ENCODE measurements at places on chromosomes 6 and 20. TPM values are rescaled to one million over a fixed set of nuclear protein-coding genes. Genes with fewer than 3 reads are reported as not detected.

DNA sequence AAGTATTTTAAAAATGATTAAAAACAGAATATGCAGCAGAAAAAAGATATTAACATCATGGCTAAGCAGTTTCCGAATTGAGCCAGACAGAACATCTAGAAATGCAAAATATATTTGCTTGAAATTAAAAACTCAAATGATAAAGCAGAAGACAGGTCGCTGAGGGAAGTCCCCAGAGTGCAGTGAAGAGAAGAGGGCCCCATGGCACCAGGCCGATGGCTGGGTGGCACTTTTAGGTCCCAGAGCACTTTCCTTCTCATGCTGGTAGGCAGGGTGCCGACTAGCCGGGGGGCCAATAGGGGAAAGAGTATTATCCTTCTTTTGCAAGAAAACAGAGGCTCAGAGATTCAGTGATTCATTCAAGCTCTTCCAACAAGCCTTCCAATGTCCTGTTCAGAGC is 58.9 kb downstream of the MYH7B start:
- H3K4me3 ChIP-seq = no peak overlapping the region
- no peaks in the 10 kb centered on the region for H3K27me3 ChIP-seq
- DNase-seq = no peak
- H3K36me3 ChIP-seq = peaks cover 99% of the 10 kb centered on the region
- H3K27ac ChIP-seq = no peak overlapping the region

DNA sequence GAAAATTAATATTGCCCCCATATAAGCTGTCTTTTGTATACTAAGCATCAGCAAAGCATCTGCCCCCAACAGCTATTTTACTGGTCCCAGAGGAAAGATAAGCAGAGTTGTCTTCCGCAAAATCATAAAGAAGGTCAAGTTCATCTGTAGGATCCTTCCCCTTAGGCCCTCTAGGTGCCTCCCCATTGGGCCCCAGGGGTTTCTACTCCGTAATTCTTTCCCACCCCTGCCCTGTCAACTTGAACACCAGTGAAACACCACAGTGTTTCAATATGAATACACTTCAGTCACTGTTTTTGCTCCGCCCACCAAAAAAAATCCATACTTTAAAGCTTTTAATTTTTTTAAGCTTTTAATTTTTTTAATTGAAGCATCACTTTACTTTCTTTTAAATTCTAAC is 159.2 kb downstream of the ATXN1 start:
- no peak for DNase-seq
- no peaks in the 10 kb centered on the region for H3K4me1 ChIP-seq
- no peak overlapping the region for H3K27ac ChIP-seq
- no peaks in the 10 kb centered on the region for H3K27me3 ChIP-seq
- H3K4me3 ChIP-seq = no peak overlapping the region
- no peaks in the 10 kb centered on the region for H3K36me3 ChIP-seq

DNA sequence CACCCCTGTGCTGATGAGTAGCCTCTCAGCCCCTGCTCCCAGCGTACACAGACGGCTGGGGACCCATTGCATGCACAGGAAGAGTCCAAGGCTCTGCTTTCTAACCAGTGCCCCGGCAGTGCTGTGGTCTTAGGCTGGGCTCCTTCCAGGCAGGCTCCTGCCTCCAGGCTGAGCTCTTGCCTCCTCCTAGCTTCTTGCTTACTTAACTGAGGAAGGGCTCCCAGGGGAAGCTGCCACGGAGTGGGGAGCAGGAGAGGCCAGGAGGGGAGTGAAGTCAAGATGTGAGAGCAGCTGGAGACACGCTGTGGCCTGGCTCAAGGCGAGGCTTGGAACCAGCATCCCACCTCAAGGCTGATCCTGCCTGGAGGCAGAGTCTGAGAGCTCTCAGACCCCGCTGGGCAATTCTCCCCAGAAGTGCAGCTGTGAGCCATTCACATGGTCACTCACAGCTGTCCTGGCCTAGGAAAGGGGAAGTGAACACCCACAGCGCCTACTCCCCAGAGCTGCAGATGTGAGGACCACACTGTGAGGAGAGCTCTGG is 141.0 kb downstream of the TBXT start:
- no peak overlapping the region for H3K4me3 ChIP-seq
- no peak overlapping the region for H3K27ac ChIP-seq
- peak; percentile 81 for DNase-seq

DNA sequence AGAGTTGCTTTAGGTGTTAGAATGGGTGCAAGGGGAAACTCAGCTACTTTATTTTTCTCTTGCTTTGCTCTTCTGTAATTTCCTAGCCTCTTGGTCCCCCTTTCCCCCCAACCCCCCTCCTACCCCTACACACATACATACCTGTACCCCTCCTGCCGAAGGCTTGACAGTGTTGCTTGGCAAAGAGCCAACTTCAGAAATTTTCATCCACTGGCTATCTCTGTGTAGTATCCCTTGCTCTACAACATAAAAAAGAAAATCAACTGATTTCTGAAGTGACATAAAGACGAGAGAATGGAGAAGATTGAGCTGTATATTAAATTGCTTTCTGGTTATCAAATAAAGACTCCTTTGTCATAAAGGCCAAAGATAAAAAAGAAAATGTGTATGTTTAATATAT is 498.1 kb upstream of the SOX4 start:
- no peak overlapping the region for H3K27ac ChIP-seq
- no peak overlapping the region for H3K4me3 ChIP-seq
- H3K4me1 ChIP-seq = no peaks in the 10 kb centered on the region

DNA sequence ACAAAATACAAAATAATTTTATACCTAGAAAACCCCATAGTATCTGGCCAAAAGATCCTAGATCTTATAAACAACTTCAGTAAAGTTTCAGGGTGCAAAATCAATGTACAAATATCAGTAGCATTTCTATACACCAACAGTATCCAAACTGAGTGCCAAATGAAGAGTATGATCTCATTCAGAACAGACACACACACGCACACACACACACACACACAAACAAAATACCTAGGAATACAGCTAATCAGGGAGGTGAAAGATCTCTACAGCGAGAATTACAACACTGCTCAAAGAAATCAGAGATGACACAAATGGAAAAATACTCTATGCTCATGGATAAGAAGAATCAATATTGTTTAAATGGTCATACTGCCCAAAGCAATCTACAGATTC is 49.2 kb downstream of the TOMM6 start:
- H3K27me3 ChIP-seq = no peaks in the 10 kb centered on the region
- no peaks in the 10 kb centered on the region for H3K36me3 ChIP-seq
- no peaks in the 10 kb centered on the region for H3K4me1 ChIP-seq

- H3K4me3 ChIP-seq = no peak overlapping the region
- no peak overlapping the region for H3K27ac ChIP-seq
- H3K4me1 ChIP-seq = peaks cover 20% of the 10 kb centered on the region
Observed at GRCh38 chr20:21523895-21524294, 10.0 kb upstream of the NKX2-2 start.

GRCh38 chr6:108592371-108593337 is 31.9 kb downstream of the FOXO3 start:
- H3K4me1 ChIP-seq = peaks cover 92% of the 10 kb centered on the region
- peak; percentile 44 for DNase-seq
- peak overlapping the region; percentile 80 for H3K27ac ChIP-seq
- H3K4me3 ChIP-seq = no peak overlapping the region

GRCh38 chr6:161701056-161701455 is 427.2 kb upstream of the AGPAT4 start:
- H3K36me3 ChIP-seq = no peaks in the 10 kb centered on the region
- no peaks in the 10 kb centered on the region for H3K27me3 ChIP-seq
- H3K4me3 ChIP-seq = no peak overlapping the region
- H3K27ac ChIP-seq = no peak overlapping the region
- no peak for DNase-seq

DNA sequence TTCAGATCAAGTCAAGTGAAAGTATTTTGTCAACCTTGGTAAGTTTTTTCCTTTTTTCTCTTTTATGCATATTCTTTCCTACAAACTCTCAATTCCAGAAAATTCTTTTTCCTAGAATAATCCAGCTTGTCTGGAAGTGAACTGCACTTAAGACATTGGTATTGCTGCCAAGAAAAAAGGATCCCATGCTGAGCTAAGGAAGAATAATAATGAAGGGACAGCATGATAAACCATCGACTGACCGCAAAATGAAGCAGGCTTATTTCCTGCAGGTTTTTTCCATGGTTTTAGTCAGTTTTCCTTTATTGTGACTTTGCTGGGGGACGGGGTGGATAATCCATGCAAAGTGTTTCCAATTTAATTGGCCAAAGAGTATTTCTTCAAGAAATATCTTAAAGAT is 857.6 kb upstream of the SLC35B3 start:
- H3K27ac ChIP-seq = no peak overlapping the region
- no peaks in the 10 kb centered on the region for H3K27me3 ChIP-seq
- H3K4me3 ChIP-seq = no peak overlapping the region
- no peak for DNase-seq
- H3K36me3 ChIP-seq = no peaks in the 10 kb centered on the region

DNA sequence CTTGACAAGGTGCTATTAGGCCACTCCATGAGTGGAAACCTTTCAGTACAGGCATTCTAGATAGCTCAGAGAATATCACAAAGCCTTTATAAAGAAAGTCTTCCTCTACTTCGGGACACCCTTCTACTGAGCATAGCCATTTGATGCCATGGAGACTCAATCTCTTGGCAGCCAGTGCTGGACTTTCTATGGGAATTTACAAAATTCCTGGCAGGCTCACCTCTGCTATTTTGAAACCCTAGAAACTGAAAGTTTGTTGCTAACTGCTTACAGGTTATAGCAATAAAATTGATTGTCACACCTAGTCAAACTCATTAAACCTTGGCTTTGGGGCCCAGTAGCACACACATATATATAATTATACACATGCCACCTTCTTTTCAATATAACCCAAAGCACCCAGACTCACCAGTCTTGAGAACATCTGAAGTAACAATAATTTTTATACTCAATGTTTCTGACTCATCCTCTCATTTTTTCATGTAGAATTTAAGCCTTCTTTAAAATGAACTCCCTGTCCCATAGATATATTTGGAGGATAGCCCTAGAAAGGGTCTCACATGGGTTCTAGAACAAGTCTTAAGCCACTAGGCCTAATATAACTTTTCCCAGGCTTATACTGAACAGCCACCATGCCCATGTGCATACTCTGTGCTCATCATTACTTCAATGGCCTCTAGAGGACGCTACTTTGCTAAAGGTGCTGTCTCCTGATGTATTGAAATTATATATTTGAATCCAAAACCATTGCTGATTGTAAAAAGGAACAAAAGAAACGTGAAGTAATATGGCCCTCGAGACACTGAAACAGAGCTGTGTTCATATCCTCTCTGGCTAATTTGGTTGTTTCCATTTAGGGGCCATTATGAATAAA is 368.1 kb upstream of the MARCKS start:
- no peaks in the 10 kb centered on the region for H3K36me3 ChIP-seq
- H3K27me3 ChIP-seq = no peaks in the 10 kb centered on the region
- H3K4me3 ChIP-seq = no peak overlapping the region
- H3K27ac ChIP-seq = no peak overlapping the region
- H3K4me1 ChIP-seq = no peaks in the 10 kb centered on the region

GRCh38 chr20:35013421-35014411 is 58.0 kb downstream of the MYH7B start:
- no peaks in the 10 kb centered on the region for H3K27me3 ChIP-seq
- no peak for DNase-seq
- no peaks in the 10 kb centered on the region for H3K4me1 ChIP-seq
- H3K4me3 ChIP-seq = no peak overlapping the region

GRCh38 chr6:48689498-48689897 is 578.5 kb upstream of the PTCHD4 start:
- H3K27me3 ChIP-seq = no peaks in the 10 kb centered on the region
- H3K4me1 ChIP-seq = no peaks in the 10 kb centered on the region
- no peak overlapping the region for H3K27ac ChIP-seq
- H3K4me3 ChIP-seq = no peak overlapping the region
- H3K36me3 ChIP-seq = no peaks in the 10 kb centered on the region
- DNase-seq = no peak

DNA sequence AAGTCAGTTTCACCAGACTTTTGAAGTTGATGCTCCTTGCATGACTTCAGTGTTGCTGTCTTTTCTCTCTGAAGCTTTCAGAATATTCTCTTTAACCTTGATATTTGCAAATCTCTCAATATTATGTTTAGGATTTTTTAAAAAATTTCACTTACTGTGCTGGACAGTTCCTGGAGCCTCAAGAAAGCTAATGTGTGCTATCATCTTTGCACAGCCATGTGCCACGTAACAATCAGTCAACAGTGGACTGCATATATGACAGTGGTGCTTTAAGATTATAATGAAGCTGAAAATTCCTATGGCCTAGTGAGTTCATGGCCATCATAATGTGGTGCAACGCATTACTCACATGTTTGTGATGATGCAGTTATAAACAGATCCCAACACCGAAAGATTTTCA is 59.1 kb upstream of the OGFRL1 start:
- no peak overlapping the region for H3K27ac ChIP-seq
- no peak for DNase-seq
- H3K27me3 ChIP-seq = no peaks in the 10 kb centered on the region
- H3K36me3 ChIP-seq = no peaks in the 10 kb centered on the region

GRCh38 chr20:25148181-25148981 is 47.1 kb upstream of the ENTPD6 start:
- no peak for DNase-seq
- no peak overlapping the region for H3K27ac ChIP-seq
- no peaks in the 10 kb centered on the region for H3K36me3 ChIP-seq
- H3K27me3 ChIP-seq = peaks cover 16% of the 10 kb centered on the region
- peaks cover 7% of the 10 kb centered on the region for H3K4me1 ChIP-seq
- H3K4me3 ChIP-seq = peak overlapping the region; percentile 21

- peaks cover 18% of the 10 kb centered on the region for H3K4me1 ChIP-seq
- H3K4me3 ChIP-seq = no peak overlapping the region
- no peaks in the 10 kb centered on the region for H3K27me3 ChIP-seq
- H3K36me3 ChIP-seq = no peaks in the 10 kb centered on the region
- no peak overlapping the region for H3K27ac ChIP-seq
- no peak for DNase-seq
Observed at GRCh38 chr6:56759521-56759920, 116.8 kb upstream of the DST start.

GRCh38 chr6:97563529-97563928 is 280.5 kb upstream of the MMS22L start:
- no peak overlapping the region for H3K4me3 ChIP-seq
- DNase-seq = no peak
- H3K4me1 ChIP-seq = no peaks in the 10 kb centered on the region
- no peaks in the 10 kb centered on the region for H3K27me3 ChIP-seq
- H3K27ac ChIP-seq = no peak overlapping the region
- H3K36me3 ChIP-seq = no peaks in the 10 kb centered on the region

DNA sequence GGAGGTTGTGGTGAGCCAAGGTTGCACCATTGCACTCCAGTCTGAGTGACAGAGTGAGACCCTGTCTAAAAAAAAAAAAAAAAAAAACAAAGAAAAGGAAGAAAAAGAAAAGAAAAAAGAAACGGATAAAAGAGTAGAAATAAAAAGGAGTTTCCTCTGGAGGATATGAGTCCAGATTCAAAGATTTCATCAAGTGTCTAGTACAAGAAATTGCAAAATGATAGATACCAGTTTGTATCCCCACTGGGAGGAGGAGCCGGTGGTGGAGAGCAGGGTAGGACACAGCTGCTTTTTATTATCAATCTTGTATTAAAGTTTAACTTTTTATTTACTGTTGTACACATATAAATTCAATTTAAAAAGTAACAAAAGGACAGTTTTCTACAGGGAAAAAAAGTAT is 113.9 kb downstream of the BMP7 start:
- H3K4me1 ChIP-seq = no peaks in the 10 kb centered on the region
- no peak for DNase-seq
- no peaks in the 10 kb centered on the region for H3K36me3 ChIP-seq
- H3K27me3 ChIP-seq = no peaks in the 10 kb centered on the region
- no peak overlapping the region for H3K27ac ChIP-seq

The CST4 gene
- not detected for total RNA-seq

The ULBP2 gene
- 0.85 TPM for total RNA-seq

The TRIM10 gene
- not detected for total RNA-seq

The HFE gene
- 3.0 TPM for total RNA-seq

The C6orf58 gene
- not detected for total RNA-seq

The TRIM40 gene
- not detected for total RNA-seq

The CTCFL gene
- not detected for total RNA-seq

The ETV7 gene
- not detected for total RNA-seq

Data from heart left ventricle (tissue), 16 donors.